Fibroblast of mammary gland (primary cell): ENCODE measurements at places on chromosomes 11 and 22.

- DNase-seq, result peak; percentile 8
These were observed 545 bp downstream of the FEN1 start for GRCh38 chr11:61793083-61793828.

GRCh38 chr22:47206666-47207218 is 444.3 kb downstream of the TBC1D22A start:
- no peak for DNase-seq

DNA sequence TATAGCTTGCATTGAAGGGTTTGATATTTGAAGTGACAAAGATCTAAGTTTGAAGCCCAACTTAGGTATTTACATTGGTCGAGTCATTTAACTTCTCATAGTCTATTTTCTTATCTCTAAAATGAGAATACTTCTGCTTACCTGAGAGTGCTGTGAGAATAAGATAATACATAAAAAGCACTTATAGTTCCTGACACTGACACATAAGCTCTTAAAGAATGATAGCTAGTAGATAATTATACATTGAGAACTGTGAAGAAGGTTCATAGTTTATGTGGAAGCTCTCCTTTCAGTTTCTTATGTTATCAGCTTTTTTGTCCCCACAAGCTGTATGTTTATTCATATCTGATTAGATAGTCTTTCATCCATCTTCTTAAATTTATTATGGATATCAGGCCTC is 4.8 kb downstream of the PPME1 start:
- no peak for DNase-seq

- DNase-seq, result no peak
These were observed 37.1 kb downstream of the RELT start for GRCh38 chr11:73413256-73413655.

- DNase-seq, result no peak
These were observed 20.7 kb upstream of the AQP11 start for GRCh38 chr11:77568916-77569675.
